Activated T-helper 17 cell treated with anti-CD3 and anti-CD28 coated beads, Interleukin-2, amount 50 U/mL, for 72 hours (primary cell): ENCODE measurements at places on chromosomes 3 and 15. TPM values are rescaled to one million over a fixed set of nuclear protein-coding genes. Genes with fewer than 3 reads are reported as not detected.

Gene LRRC28
- 26.0 TPM for total RNA-seq

Gene GPR87
- total RNA-seq: 5.0 TPM

Gene RAB6B
- total RNA-seq: 0.19 TPM

Gene ZIC1
- not detected for total RNA-seq

Gene EPM2AIP1
- total RNA-seq: 14.8 TPM

Gene EOGT
- 24.4 TPM for total RNA-seq

Gene C3orf20
- total RNA-seq: 0.16 TPM

Gene GPX1
- total RNA-seq: 133 TPM
